Stimulated activated memory B cell treated with anti-CD40 and anti-IgM and Interleukin-4, amounts not matched to agents 10 μg/mL and 1 μg/mL and 100 μg/mL, for 72 hours (primary cell): ENCODE measurements at places on chromosomes 3 and 15.

DNA sequence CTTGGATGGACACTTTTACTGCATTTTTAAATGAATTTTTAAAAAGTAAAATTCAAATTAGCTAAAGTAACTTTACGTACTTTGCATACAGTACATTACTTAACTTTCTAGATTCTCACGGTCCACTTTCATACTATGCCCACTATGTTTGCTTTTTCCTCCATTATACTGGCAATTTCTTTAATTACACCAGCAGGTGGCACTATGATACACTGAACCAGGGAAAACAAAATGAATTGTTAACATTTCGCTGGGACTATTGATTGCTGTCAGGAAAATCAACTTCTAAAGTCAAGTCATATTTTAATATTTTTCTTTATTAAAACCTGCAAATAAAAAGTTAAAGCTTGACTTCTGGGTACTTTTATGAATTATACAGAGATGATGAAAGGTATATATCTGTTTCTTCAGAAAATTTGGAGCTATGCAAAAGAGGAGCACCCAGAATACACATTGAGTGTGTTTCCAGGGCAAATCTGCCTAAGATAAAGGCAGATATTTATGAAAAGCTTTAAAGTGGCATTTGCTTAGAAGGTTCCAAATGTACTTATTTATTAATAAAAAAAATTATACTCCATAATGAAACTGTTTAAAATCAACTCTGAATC, 21.8 kb upstream of the POU1F1 start:
- peak; percentile 70 for ATAC-seq

- no peak for ATAC-seq
Observed at GRCh38 chr3:78838362-78838761, 929.4 kb downstream of the ROBO1 start.

DNA sequence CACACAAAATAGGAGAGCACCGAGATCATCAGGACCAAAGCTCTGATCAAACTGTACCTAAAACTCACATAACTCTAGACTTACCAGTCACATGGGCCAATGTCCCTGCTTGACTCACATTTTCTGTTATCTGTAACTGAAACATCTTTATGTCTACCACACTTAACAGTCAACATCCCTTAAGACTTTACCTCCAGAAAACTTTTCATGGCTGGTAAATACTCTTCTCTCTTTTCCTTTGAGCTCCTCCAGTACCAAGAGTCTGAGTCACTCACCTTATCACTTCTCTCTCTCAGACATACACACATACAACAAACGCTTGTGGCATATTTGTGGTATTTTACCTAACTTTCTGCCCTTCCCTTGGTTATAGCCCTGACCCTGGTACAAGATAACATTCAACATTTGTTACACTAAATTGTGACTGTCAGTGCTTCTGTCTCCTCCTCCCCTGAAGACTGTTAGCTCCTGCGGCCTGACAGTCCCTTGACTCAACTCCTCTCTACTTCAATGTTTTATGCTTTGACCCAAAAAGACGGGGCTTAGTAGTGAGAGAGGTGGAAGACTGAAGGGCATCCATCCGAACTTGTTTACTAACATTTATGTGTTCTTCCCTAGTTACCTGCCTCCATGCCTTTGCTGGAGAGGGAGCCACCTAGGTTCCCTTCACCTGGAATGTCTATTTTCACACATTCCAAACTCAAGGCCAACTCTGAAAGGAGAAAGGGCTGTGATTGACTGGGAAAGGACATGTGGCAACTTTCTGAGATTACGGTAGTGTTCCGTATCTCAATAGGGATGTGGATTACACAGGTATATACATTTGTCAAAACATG, 3.7 kb upstream of the EFHB start:
- peak; percentile 12 for ATAC-seq

GRCh38 chr3:37608061-37608702, 253.5 kb upstream of the CTDSPL start:
- no peak for ATAC-seq

- ATAC-seq, result no peak
Observed at GRCh38 chr3:87436781-87437543, 160.6 kb upstream of the POU1F1 start.

GRCh38 chr3:99678896-99679295, 40.5 kb downstream of the COL8A1 start:
- ATAC-seq, result no peak

- no peak for ATAC-seq
Observed at GRCh38 chr3:179819379-179819778, 166.5 kb downstream of the USP13 start.
